ENCODE measurements at places on chromosomes 5 and 9.

DNA sequence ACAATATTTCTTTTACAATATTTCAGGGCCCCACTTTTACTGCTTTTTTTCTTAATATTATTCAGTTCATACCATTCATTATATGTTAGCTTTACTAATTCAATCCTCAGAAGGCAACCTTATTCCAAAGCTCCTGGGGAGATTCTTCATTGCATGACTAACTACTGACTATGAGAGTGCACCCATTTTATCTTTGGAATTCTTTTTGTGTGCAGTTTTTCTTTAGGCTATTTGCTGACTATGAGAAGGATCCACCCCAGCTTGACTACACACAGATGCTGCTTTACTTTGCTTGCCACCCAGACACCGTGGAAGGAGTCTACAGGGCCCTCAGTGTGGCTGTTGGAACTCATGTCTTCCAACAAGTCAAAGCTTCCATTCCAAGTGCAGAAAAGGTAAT, 56.9 kb upstream of the IL7R start:
- no peak for DNase-seq

- DNase-seq = no peak
Observed at GRCh38 chr5:150234576-150235499, 45.0 kb downstream of the SLC6A7 start.

DNA sequence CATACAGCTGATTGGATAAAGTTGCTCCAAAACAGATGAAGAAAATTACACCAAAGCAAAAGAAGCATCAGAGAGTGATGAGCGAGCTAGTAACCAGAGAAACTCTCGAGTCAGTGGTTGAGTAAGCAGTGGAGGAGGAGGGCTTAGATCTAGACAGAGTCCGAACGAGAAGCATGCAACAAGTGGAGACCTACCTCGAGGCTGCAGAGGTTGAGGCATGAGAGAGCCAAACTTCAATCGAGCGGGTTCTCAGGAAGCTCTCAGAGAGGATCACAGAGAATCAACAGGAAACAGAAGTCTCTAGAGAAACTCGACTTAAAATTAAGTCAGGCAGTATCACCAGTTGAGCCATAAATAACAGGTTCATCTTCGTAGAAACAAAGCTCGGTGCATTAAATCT, 6.1 kb downstream of the RUSC2 start:
- DNase-seq = no peak

GRCh38 chr5:137095597-137095996, 403.5 kb downstream of the SPOCK1 start:
- DNase-seq = no peak

GRCh38 chr5:67643536-67643935, 446.9 kb upstream of the CD180 start:
- no peak for DNase-seq

- no peak for DNase-seq
Observed at GRCh38 chr9:12774861-12775678, at the start of gene LURAP1L. Gene LURAP1L (plus strand): TSS chr9:12775020. CDS start chr9:12775716, 696 bp downstream.

DNA sequence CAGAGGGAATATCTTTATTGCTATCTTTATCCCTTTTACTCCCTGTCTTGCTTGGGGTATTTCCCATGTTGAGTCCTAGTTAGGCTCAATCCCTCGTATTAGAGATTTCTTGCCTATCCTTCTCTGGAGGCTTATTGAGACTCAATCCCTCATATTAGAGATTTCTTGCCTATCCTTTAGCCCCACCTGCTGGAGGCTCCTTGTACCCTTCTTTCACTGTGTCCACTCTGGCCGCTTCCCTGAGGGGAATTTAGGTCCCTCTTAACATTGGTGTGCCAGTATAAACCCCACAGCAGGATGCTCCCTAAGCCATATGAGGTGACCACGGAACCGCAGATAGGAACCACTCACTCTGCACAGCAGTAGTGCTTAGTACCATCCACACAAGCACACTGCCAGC, 110.7 kb upstream of the MAMDC2 start:
- DNase-seq = no peak

GRCh38 chr5:42403236-42403635, 20.0 kb upstream of the GHR start:
- DNase-seq = no peak

DNA sequence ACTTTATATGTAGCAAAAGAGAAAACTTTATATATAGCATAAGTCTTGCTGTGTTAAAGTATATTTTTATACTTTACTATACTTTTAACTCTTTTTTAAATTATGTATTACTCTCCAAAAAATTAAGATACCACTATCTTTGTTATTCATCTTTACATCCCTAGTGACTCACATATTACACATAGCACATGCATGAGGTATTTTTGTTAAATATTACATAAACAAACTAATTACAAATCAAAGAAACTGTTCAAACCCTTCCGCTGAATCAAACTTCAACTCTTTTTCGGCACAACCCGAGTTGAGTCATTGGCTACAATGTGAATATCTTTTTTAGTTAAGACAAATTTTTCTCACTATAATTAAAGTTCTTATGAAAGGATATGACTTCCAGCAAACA, 32.1 kb downstream of the NADK2 start:
- DNase-seq = no peak
